Upper lobe of left lung (tissue), 6 donors: ENCODE measurements at places on chromosomes 16 and 17. TPM values are rescaled to one million over a fixed set of nuclear protein-coding genes. Genes with fewer than 3 reads are reported as not detected.

DNA sequence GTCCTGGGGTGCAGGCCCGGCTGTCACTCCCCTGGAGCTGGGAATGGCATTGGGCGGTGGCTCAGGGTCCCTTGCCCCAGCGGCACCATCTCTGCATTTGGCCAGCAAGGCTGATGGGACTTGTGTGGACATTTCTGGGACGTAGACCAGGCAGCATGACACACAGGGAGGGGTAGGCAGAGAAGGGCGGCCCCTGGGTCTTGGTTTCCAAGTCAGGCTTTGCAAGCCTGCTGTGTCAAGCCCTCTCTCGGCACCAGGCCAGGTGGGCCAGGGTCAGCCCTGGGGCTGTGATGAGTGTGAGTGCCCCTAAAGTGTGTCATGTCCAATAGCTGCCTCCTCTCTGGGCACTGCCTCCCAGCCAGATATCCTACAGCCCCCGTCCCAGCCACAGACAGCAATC, 335.2 kb downstream of the SEC14L1 start:
- DNase-seq, result no peak

GRCh38 chr17:19539040-19539399, 5.4 kb downstream of the SLC47A1 start:
- no peak for DNase-seq

- no peak for DNase-seq
Observed at GRCh38 chr16:12664164-12664733, 139.4 kb downstream of the CPPED1 start.

GRCh38 chr17:65371702-65372101, 189.7 kb downstream of the AXIN2 start:
- DNase-seq, result peak; percentile 79

DNA sequence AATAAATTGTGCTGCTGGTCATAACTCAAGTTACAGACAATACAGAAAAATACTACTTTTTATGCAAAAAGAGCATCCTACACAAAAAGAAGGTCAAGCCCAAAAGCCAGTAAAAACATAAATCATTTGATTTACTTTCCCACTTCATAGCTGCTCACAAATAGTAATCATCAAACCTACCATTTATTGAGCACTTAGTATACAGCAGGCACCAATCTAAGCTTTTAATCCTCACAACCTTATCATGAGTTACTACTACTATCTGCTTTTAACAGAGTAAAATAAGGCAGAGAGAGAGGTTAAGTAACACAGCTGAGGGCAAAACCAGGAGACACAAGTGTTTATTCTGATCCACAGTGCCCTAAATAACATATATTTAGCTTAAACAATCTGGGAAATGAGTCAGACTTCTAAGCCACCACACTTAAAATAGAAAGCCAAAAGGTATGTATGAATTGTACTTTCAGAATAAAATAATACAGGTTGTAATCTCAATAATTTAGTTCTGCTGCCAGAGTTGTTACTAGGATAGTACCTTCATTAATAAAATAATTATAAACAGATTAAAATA, 1.7 kb upstream of the AARS1 start:
- no peak for DNase-seq

DNA sequence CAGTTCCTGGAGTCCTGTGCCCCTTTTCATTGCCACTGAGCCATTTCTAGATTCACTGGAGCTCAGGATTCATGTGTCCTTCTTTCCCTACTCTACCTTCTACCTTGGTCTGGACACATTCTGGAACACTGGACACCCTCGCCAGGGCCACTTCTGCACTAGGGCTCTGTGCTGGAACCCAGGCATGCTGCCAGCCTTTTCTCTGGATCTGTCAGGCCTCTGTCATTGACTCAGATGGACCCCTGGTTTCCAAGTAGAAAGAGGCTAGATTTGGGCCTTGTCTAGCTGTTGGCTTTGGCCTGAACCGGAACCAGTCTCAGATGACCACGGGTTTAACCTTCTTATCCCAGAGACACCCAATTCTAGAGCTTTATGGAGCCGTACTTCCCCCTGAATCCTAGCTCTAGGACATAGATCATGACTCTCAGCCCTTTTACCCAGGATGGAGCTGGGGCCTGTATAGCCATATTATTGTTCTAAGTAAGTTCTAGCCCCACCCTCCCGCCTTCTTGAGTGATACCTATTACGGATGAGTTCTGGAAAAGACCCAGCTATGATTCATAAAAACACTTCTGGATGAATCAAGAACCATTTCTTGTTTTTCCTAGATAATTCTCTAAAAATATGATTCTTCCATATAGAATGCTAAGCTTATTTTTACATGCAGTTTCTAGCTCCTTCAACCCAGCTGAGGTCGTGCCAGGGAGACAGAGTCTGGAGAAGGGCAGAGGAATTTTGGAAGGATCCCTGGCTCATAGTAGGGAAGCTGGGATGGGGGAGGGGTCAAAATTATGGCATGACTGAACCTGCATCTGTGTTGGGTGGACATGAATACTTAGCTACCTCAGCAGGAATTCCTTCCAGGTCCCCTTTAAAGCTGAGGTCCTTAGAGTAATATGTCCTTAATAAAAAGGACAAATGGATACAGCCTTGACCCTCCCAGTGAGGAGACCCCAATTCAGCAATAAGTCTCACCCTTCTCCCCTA, 1.1 kb upstream of the CHRNB1 start:
- no peak for DNase-seq

DNA sequence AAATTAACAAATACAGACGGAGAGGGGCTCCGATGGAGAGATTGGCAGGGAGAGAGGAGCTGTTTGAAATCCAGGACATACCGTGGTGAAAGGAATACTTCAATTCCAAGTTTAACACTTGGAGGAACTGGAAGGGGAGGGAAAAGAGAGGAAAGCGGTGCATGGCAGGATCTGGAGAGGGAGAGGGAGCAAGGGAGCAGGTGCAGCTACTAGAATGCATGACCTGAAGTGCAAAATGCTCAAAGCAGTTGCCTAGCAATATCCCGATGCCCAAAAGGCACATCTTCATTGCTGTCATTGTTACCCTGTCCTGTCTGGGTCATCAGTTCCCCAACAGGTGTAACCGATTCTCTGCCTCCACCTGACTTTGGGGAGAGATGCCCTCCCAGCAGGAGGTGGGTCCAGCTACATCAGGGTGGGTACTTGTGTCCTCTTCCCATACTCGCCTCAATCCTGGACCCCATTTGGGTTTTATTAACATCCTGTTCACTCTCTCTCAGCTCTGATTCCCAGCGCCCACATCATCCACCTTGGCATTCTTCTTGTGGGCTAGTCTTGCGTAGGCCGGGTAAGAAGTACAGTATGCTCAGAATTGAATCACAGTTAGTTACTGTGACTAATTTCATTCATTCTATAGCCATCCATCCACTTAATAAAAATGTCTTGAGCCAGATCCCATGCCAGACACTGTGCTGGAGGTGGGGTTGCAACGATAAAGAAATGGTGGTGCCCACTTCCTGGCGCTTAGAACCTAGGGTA, 37.4 kb upstream of the EMP2 start:
- DNase-seq, result no peak

GRCh38 chr16:2009791-2010510, at the start of gene ZNF598:
ZNF598 (minus strand) TSS chr16:2009821.
- DNase-seq, result peak; percentile 81

DNA sequence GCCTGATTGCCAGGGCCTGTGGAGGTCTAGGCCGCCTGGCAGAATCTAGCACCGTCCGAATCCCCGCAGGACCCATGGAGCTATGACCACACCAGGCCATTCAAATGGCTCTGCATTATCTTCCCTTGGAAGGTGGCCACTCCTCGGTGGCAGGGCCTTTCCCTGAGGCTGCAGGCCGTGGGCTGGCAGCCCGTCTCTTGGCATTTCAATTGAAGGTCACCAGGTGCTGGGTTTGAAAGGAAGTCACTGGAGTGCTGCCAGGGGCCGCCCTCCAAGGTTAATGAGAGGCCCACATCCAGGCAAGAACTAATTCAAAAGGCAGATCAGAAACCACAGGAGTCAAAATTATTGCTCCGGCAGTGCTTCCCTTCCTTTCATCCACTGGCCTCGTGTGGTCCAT, 27.7 kb upstream of the CACNG5 start:
- no peak for DNase-seq

DNA sequence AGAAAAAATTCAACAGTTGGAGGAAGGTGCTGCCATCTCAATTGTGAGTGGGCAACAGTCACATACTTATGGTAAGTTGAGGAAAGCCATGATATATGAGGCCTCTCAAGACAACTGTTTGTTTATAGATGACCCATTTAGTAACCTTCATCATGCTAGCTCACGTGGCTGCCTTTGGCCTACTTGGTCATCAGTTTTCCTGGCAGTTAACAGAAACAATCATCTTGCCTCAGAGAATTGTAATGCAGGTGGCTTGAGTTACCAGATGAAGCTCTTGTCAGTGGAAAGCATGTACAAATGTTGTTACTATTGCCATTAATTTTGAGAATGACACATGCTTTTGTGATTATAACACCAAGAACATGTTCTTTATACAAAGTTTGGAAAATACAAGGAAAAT, 14.7 kb downstream of the TPPP3 start:
- no peak for DNase-seq

GRCh38 chr16:49800876-49801275, 55.0 kb downstream of the ZNF423 start:
- no peak for DNase-seq

DNA sequence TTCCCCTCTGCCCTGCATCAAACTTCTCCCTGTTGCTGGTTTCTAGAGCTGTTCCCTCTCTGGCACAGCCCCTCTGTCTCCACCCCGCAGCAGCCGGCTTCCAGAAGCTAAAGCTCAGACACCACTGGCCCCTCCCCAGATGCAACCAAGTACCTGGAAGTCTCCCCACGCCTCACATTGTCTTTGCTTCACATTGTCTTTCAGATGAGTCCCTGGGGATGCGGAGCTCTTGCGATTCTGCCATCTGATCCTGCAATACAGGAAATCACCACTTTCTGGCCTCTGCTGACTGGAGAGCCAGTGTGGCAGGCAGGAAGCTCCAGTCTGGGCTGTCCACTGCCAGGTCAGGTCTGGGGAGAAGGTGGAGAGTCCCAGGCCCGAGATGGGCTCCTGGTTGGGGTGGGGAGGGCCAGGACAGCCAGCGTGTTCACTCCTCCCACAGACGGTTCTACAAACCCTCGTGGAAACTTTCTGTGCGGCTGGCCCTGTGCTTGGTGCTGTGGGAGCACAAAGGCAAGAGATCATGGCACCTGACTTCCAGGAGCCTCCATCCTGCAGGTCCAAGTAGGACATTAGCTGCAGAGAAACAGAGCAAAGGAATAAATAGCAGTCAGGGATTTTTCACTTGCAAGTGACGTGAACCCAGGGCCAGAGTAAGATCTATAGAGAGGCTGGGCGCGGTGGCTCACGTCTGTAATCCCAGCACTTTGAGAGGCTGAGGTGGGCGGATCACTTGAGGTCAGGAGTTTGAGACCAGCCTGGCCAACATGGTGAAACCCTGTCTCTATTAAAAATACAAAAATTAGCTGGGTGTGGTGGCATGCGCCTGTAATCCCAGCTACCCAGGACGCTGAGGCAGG, 47.9 kb upstream of the MAP3K14 start:
- DNase-seq, result no peak

DNA sequence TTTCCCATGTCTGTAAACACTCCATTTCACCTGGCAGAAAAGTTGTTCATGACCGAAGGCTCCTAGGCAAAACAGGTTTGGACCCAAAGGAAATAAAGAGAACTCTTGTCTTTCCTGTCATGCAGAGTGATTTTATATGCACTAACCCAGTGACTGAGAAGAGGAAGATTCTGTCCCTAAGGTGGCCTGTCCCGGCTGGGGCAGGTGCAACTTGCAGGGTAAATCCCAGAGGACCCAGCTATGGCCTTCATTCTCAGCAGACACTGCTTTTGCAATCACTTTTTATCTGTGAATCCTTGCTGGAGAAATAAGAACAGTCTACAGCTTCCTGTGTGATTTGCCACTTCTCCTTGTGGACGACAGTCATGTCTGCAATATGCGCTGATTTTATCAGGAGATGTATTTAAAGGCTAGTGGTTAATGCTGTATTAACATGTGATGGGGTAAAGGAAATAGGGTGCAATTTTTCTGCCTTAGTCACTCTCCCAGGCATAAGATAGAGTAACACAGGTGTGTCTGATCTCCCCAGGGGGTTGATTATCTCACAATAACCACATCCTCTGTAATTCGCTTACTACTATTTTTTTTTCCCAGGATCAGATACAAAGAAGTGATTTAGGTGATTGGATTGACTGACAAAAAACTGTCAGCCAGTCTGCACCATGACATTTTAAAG, 696.8 kb upstream of the SOX9 start:
- no peak for DNase-seq

GRCh38 chr16:51922476-51922875, 624.5 kb downstream of the TOX3 start:
- DNase-seq, result no peak

DNA sequence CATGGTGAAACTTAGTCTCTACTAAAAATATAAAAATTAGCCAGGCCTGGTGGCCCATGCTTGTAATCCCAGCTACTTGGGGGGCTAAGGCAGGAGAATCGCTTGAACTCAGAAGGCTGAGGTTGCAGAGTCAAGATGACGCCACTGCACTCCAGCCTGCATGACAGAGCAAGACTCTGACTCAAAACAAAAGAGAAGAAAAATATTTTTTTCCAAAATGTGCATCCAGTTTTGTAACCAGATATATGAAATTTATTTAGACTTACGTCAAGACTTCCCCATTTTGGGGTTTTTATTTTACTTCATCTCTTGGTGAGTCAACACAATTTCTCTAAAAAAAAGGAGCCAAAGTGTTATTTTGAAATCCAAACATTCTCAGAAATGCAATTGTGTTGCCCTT, 5.5 kb upstream of the TM4SF5 start:
- no peak for DNase-seq

- no peak for DNase-seq
Observed at GRCh38 chr17:1275962-1276736, 3.3 kb upstream of the TRARG1 start.

- DNase-seq, result no peak
Observed at GRCh38 chr17:19873346-19873745, 5.6 kb upstream of the ULK2 start.

DNA sequence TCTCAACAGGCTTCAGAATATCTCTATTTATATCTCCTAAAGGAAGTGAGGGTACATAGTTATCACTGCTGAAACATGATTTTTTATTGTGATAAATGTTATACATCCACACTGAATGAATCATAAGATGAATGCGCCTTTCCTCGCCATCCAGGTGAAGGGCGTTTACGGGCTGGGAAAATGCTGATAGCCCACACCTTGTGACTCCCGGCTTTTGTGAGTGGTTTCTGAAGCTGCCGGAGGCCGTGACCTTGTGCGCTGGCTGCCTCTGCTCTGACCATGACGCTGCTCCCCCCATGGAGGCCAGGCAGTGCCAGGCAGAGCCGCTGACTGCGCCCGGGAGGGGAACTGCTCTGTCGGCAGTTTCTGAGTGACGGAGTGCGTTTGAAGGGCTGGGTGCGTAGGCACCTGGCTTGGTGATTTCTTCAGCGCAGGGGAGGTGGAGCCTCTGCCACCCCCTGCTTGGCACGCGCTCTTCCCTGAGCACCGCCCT, 97.2 kb downstream of the RAP1GAP2 start:
- no peak for DNase-seq

The ITPRIPL2 gene
- 45.1 TPM for total RNA-seq

The USH1G gene
- 0.13 TPM for total RNA-seq

The C17orf78 gene
- not detected for total RNA-seq

The PRAC2 gene
- total RNA-seq, result not detected

The ENKD1 gene
- total RNA-seq, result 50.3 TPM

The SLC6A2 gene
- total RNA-seq, result not detected

The ULK2 gene
- 25.5 TPM for total RNA-seq

The TBC1D3B gene
- 7.0 TPM for total RNA-seq

The MYCBPAP gene
- 1.0 TPM for total RNA-seq
